CD4-positive, alpha-beta memory T cell (primary cell): ENCODE measurements at places on chromosomes 11 and 22. TPM values are rescaled to one million over a fixed set of nuclear protein-coding genes. Genes with fewer than 3 reads are reported as not detected.

The TMEM41B gene
- 53.3 TPM for total RNA-seq

The OR5T3 gene
- not detected for total RNA-seq

The HEPN1 gene
- total RNA-seq = not detected

The SLC37A2 gene
- total RNA-seq = 4.8 TPM

The MMP8 gene
- not detected for total RNA-seq

The OR10A2 gene
- total RNA-seq = not detected

The ASPHD2 gene
- total RNA-seq = 4.0 TPM

The TSGA10IP gene
- not detected for total RNA-seq

The RAB38 gene
- total RNA-seq = 0.67 TPM

The MS4A3 gene
- total RNA-seq = not detected

The TOP3B gene
- 81.1 TPM for total RNA-seq

The SLC7A4 gene
- total RNA-seq = not detected

The MS4A2 gene
- not detected for total RNA-seq

The P2RX6 gene
- total RNA-seq = 1.1 TPM

The OR52I1 gene
- total RNA-seq = not detected

The SEC14L6 gene
- total RNA-seq = not detected

The PRCP gene
- 28.0 TPM for total RNA-seq

The MTA2 gene
- total RNA-seq = 207 TPM

The OR8A1 gene
- total RNA-seq = not detected

The NAALAD2 gene
- total RNA-seq = not detected

The TRPM5 gene
- 0.19 TPM for total RNA-seq

The C11orf91 gene
- 0.49 TPM for total RNA-seq

The CNTN5 gene
- total RNA-seq = not detected

The MYRF gene
- total RNA-seq = 0.94 TPM

The CELSR1 gene
- 0.94 TPM for total RNA-seq

The PIH1D2 gene
- not detected for total RNA-seq

The PAMR1 gene
- total RNA-seq = not detected

The TKFC gene
- total RNA-seq = 42.1 TPM

The APOA1 gene
- total RNA-seq = 0.75 TPM

The PICALM gene
- total RNA-seq = 138 TPM

The CCDC89 gene
- total RNA-seq = 0.22 TPM

The NEFH gene
- total RNA-seq = 0.47 TPM

The SLC25A17 gene
- 15.6 TPM for total RNA-seq

The SULT4A1 gene
- not detected for total RNA-seq

The APOL3 gene
- total RNA-seq = 229 TPM

The MOGAT2 gene
- not detected for total RNA-seq

The FJX1 gene
- not detected for total RNA-seq

The HORMAD2 gene
- not detected for total RNA-seq

The PRAME gene
- not detected for total RNA-seq

The CALCA gene
- not detected for total RNA-seq

The DAGLA gene
- 0.30 TPM for total RNA-seq

The ART5 gene
- not detected for total RNA-seq

The TEX12 gene
- total RNA-seq = not detected

The GAB4 gene
- total RNA-seq = not detected

The CARD18 gene
- total RNA-seq = not detected

The CYP2D6 gene
- total RNA-seq = 10.7 TPM

The H19 gene
- total RNA-seq = not detected

The OR8G5 gene
- total RNA-seq = not detected

The APOA5 gene
- total RNA-seq = not detected

The DLAT gene
- 21.6 TPM for total RNA-seq

The ISX gene
- total RNA-seq = not detected

The TEX54 gene
- total RNA-seq = not detected

The CARNS1 gene
- total RNA-seq = 3.3 TPM
